Stimulated activated CD4-positive, alpha-beta T cell treated with anti-CD3 and anti-CD28 coated beads, Interleukin-2, amount 100 ng/mL, for 24 hours (primary cell): ENCODE measurements at places on chromosomes 12 and 14.

DNA sequence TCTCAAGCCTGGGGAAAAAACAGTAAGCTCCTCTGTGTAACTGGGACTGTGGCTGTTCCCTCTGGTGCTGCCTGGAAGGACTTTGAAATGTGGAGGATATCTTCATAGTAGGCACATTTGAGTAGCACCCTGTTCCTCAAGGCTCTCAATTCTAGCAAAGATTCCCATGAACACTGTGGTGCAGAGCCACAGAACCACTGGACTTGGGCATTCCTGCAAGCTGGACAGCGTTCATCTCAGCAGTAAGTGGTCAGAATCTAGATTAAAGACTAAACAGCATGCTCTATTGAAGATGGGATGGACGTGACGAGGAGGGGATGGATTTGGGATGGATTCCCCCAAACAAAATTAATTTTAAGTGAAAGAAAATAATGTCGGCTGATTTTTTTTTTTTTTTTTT lies 9.4 kb upstream of the YBX3 start:
- no peak for DNase-seq

- no peak for DNase-seq
Measured at GRCh38 chr12:6631549-6631961, 4.2 kb downstream of the LPAR5 start.

DNA sequence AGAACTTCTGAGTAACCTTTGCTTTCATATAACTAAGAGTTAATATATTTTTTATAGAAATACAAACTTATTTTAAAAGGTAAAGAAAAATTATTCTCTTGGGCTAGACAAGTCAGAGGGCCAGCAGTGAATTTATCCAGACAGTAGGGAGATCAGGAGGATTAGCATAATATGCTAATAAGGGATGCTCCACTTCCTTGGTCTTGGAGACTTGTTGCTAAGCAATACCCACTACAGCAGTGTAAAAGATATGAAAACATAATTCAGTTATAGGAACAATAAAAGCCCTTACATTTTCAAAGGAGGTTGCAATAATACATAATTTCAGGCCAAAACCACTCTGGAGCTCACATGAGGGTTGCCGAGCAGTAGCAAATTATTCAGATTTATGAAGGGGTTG lies 615.6 kb downstream of the KCNH5 start:
- no peak for DNase-seq

GRCh38 chr14:84095681-84096080 lies 1434.3 kb upstream of the FLRT2 start:
- DNase-seq: no peak

DNA sequence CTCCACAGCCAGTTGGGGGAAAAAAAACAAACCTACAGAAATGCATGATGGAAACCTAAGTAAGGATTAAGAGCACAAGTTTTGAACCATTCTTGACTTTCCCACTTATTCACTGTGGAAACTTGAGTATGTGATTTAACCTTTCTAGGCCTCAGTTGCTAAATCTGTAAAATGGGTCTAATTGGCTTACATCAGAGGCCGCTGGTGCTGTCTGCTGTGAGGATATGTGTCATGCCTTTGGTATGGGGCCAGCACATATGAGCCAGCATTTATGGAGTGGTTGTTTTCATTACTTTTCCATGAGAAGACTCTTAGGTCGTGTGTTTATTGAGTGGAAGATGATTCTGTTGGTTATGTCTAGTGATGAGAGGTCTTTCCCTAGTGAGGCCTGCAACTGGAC lies 102.4 kb downstream of the ESR2 start:
- no peak for DNase-seq

DNA sequence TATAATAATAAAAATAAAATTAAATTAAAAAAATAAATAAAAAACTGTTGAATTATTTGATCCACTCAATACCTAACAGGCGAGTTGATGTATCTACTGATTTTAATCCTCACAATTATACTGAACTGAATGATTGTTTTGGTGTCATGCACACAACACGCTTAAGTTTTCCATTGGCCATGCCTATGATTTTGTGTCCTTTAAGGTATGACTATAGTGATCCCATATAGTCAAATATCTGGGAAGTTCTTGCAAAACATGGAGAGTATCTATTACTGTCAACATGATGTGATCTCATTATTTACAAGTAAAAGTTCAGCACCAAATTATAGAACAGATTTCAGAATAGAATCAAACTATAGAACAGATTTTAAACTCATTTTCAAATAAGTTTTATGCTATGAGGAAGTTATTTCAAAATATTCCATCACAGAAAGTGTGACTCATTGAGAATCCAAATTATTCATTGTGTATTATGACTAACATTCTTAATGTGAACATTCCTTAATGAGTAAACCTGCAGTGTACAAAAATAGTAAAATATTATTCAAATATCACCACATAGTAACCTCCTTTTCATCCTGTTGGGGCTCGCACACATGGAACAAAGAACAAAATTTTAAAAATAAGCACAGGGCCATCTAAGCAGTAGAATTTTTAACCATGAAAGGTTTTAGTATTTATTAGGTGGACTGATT lies 190.4 kb downstream of the SLC25A21 start:
- DNase-seq: no peak

DNA sequence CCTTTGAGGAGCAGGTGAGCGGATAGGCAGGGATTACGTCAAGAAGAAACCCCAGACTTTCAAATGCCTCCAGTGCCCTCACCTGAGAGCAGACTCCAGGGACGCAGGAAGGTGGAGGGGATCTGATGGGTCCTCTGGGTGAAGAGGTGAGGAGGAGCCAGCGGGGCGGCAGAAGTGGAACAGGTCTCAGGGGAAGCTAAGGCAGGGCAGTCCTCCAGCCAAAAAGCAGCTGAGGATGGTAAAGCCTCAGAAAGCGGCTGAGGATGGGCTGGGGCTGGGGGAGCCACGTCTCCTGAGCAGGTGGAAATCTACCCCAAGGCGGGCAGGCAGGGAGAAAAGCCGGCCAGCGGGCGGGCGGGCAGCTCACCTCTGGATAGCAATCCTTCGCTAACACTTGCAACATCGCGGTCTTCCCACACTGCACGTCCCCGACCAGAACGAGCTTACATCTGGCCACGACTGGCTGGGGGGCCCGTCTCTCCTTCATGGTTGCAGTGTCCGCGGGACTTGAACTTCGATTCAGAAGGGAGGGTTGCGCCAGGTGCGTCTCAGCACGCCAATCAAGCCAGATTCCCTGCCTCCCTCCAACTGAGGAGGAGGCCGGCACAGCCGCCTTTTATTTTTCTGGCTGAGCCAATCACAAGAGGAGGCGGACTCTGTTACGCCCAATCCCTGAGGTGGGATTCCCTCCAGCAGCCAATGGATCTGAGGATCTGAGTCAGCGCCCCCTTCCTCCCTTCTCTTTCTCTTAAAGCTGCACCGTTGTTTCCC lies at the start of gene RND1:
Gene RND1 (minus strand): TSS at position 590 of the 771 bp plus-strand sequence. CDS start 103 bp downstream, at position 487.
- DNase-seq: peak; percentile 85

GRCh38 chr14:63933711-63934110 lies 80.9 kb downstream of the SYNE2 start:
- no peak for DNase-seq

DNA sequence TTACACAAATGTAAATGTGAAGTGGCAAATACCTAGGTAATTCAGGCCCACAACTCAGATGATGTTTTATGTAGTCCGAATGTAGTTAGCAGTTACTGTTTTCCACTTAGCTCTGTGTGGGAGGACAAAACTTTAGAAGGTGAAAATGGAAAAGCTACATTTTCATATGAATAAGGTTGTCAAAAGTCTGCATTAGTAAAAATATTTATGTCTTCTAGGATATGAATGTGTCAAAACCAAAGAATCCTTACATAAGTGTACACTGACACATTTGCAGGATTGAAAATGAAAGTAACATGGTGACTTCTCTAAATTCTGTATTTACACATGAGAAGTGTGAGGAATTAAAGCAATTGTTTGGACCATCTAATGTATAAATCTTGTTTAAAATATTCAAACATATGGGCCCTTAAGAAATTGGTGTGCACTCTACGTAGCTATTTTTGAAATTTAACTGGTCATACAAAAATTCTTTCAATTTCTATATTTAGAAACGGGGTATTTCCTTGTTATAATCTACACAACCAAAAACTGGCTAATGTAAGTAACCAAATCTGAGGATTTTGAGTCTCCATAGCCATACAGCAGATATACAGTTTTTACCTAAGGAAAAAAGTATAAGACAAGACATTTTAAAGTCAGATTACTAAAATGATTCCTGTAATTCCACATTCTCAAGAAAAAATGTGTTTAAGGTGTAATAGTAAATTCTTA lies 5.4 kb downstream of the CDKN1B start:
- DNase-seq: no peak

- no peak for DNase-seq
Measured at GRCh38 chr12:132063491-132063890, 80.6 kb downstream of the DDX51 start.

DNA sequence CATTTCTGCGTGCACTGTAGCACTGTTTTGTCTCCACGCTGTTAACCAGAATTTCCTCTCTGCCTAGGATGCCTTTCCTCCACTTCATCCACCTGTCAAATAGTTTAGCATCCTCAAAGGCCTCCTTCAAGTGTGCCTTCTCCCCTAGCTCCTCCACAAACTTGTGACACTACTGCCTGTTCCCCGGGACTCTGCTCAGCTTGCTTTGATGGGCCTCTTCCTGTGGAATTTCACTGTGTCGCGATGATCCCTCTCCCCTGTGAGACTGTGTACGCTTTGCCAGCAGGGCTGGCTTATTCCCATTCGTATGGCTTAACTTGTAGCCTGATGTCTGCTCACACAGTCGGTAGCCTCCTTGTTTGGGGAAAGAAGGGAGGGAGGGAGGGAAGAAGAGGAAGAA lies 426.8 kb downstream of the VRK1 start:
- DNase-seq: no peak

- no peak for DNase-seq
Measured at GRCh38 chr12:101931498-101932326, 54.3 kb downstream of the DRAM1 start.

DNA sequence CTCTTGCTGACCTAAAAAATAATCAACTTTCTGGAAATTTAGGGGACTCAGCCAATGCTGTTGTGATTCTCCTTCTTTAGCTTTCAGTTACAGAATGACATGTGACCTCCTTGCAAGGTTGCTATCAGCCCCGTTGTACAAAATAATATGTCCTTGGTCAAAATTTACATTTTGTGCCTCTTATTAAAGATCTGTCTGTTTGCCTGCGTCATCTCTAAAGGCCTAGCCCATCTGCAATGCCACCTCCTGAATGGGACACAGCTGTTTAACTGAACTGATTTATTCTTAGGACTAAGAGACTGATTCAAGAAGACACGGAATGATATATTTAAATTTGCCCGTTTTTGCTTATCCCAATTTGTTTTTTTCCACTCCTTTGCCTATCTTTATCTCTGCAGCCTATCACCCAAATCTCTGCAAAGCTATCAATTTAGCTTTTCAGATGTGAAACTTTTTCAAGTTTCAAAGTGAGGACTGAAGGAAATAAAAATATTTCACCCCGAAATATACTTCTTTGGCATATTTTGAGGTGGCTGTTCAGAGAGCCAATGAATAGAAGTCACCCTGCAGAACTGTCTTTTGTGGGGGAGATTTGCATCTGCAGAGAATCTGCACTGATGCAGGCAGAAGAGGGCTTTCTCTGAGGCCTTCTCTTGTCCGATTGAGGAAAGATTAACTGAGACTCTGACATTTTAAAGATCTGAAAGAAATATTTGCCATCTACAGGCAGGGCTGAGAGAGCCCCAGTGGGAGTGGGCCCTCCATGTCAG lies 126.0 kb downstream of the VEZT start:
- DNase-seq: no peak

- DNase-seq: no peak
Measured at GRCh38 chr14:65131301-65131701, 29.0 kb upstream of the MAX start.

DNA sequence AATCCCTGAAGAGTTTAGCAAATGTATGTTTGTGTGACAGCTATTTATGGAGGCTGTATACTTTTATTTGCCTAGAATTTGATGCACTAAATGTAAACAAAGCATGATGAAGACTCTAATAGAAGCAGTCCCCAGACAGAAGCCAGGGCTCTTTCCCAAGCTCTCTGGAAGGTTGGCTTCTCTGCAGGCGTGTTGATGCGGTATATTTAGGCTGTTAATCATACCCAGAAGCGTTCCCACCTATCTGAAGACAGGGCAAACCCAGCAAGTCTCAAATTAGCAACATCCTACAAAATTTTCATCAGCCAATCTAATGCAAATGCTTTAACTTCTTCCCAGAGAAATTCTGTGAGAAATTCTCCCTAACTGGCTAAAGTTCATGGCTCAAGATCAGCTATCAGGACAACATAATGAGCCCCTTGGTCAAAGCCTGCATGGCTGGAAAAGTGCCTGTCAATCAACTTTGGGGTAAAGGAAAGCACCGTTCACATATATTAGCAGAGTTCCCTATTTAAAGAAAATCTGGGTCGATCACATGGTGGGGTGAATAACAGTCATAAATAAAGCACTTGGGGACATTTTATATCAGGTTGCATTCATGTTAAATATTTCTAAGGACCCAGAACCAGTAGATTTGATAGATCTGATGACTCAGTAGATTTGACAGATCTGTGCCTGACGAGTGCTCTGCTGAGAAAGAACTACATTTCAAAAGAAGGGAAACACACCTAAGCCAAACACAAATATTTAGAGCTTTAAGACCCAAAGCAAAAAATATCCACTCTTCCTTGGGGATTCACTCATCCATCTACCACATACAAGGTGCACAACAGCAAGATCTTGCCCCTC lies 46.6 kb downstream of the KSR2 start:
- DNase-seq: no peak

DNA sequence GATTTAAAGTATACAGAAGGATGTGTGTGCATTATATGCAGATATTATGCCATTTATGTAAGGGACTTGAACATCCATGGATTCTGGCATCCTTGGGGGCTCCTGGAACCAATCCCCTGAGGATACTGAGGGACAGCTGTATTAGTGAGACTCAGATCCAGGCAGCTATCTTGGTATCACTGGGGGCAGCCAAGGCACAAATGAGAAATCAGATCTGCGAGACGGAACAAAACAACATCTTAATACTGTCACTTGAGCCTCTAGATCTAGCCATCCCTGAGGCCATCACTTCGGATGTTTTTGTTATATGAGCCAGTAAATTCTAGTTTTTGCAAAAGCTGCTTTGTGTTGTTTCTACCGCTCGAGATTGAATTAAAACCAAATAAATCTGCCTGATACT lies 175.1 kb upstream of the SFSWAP start:
- no peak for DNase-seq

DNA sequence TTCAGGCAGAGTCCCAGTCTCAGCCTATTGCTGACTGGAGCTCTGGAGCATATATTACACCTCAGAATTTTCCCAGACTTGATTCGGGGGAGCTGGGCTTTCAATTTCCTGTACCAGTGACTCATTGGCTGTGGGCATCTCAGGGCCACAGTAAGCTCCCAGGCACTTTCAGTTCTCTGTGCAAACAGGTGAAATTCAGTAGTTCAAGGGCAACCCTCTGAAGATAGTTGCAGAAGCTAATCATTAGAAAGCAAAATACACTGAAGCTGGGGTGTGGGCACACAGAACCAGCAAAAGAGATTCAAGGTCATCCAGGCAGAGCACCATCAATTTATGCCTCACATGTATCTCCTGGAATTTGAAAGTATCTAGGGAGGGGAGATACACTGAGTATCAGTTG lies 8.1 kb upstream of the NIN start:
- no peak for DNase-seq

- no peak for DNase-seq
Measured at GRCh38 chr14:100903672-100904185, at the start of gene RTL1. TSS of gene RTL1 (minus strand) at chr14:100903722. CDS start at chr14:100884788, 18,934 bp downstream.
